Posterior vena cava (tissue), 2 donors: ENCODE measurements at places on chromosomes 2 and 18. TPM values are rescaled to one million over a fixed set of nuclear protein-coding genes. Genes with fewer than 3 reads are reported as not detected.

DNA sequence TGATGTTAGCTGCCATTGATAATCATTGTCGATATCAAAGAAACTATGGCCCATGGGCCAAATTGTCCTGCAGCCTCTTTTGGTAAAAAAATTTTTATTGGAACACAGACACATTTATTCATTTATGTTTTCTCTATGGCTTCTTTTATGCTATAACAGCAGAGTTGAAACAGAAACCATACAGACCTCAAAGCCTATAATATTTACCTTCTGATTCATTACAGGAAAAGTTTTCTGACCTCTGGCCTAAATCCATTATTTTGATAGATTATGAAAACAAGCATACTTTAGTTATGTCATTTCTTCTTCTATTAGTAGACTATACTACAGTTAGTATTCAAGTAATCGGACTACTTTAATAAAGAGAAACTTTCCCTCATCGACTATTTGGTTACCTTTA, 349.7 kb upstream of the GALNT5 start:
- DNase-seq = no peak

LNPK gene
- 30.5 TPM for total RNA-seq

DNA sequence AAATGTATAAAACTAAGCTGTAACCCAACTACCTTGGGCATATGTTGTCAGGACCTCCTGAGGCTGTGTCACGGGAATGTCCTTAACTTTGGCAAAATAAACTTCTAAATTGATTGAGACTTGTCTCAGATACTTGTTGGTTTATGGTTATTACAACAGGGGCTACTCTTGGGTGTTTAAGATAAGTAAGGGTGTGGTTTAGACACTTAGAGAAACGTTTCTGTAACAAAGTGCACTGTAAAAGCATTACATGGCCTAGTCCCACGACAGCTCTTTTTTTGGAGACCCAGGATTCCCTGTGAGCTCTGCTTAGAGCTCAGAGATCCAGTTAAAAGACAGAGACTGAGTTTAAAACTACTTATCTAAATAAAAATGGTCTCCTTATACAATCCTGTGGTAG, 32.3 kb upstream of the LIPG start:
- no peak for DNase-seq

- peak; percentile 93 for DNase-seq
Measured at GRCh38 chr2:190343536-190344275, at the start of gene INPP1. Gene INPP1 (plus strand): TSS chr2:190343589. CDS start chr2:190360103, 16,514 bp downstream.

DNA sequence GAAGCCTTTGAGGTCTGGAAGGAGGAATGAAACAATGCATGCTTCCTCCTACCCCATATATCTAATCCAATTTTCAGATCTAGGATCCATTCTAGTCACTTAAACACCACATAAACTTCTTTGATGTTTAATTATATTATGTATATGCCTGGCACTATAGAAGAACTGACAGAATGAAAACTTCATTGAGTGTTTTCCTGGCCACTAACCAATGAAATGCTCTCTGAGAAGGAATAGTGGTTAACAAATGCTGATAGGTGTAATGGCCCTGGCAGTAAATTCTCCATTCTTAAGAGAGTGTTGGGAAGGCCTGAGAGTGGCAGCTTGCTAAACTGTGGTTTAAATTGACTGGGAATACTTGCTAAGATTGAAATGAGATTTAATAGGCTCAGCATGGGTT, 710.0 kb downstream of the LRRTM4 start:
- DNase-seq = no peak
